Chondrocyte (in vitro differentiated cells): ENCODE measurements at places on chromosomes 5 and 9. TPM values are rescaled to one million over a fixed set of nuclear protein-coding genes. Genes with fewer than 3 reads are reported as not detected.
A peak's percentile ranks its signal among the peaks of the same experiment; 100 is the strongest.

DNA sequence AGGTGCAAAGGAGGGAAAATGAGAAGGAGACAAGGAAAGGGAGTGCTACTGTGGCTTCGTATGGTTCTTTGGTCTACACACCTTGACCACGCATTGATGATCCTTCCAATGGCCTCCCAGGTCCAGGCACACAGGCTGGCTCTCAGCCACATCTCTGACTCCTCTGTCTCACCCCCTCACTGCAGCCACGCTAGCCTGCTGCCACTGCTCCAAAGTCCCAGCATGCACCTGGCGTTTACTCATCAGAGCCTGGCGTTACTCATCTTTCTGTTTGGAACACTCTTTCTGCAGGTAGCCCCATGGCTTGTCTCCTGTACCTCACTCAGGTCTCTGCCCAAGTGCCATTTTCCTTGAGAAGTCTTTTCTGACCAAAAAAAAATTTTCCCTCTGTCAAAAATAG is 195.5 kb downstream of the SNCAIP start:
- H3K27ac ChIP-seq: no peak overlapping the region
- H3K27me3 ChIP-seq: peaks cover 3% of the 10 kb centered on the region
- H3K4me1 ChIP-seq: peaks cover 5% of the 10 kb centered on the region
- no peaks in the 10 kb centered on the region for H3K36me3 ChIP-seq

GABRA1 gene
- not detected in 3 replicates for total RNA-seq

- H3K27me3 ChIP-seq: no peaks in the 10 kb centered on the region
- no peaks in the 10 kb centered on the region for H3K36me3 ChIP-seq
- DNase-seq: no peak
- no peak overlapping the region for H3K4me3 ChIP-seq
- H3K27ac ChIP-seq: peak overlapping the region; percentile 18
- peaks cover 25% of the 10 kb centered on the region for H3K4me1 ChIP-seq
Measured at GRCh38 chr5:108634617-108635288, 112.9 kb upstream of the FER start.

- H3K27me3 ChIP-seq: no peaks in the 10 kb centered on the region
- no peak overlapping the region for H3K27ac ChIP-seq
- H3K4me3 ChIP-seq: no peak overlapping the region
- no peaks in the 10 kb centered on the region for H3K4me1 ChIP-seq
Measured at GRCh38 chr9:97366476-97366875, 45.4 kb upstream of the TDRD7 start.

DNA sequence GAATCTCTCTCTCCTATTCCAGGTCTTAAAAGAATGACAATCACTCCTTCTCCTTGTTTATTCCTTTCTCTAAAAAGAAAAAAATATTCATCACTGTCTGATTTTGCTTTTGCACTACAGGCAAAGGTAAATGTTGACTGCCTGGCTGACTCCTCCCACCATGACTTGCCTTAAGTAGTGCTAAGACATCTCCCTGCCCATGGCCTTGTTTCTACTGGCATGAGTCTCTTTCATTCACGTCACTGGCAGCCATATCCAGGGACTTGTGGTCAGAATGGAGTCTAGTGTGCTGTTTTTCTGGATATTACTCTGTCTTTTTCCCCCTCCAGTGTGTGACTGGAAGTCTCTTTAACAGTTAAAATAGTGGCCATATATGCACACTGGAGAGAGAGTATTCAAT is 522.9 kb upstream of the DAB2 start:
- no peak overlapping the region for H3K4me3 ChIP-seq
- H3K4me1 ChIP-seq: no peaks in the 10 kb centered on the region
- peaks cover 2% of the 10 kb centered on the region for H3K27me3 ChIP-seq
- H3K36me3 ChIP-seq: peaks cover 5% of the 10 kb centered on the region
- DNase-seq: no peak
